Suppressor macrophage treated with lipopolysaccharide for 4 hours (primary cell): ENCODE measurements at places on chromosomes 6 and 20.

- DNase-seq = no peak
Measured at GRCh38 chr6:39904946-39905639, 29.2 kb downstream of the MOCS1 start.

GRCh38 chr6:90202156-90202555 lies 94.5 kb downstream of the BACH2 start:
- DNase-seq = no peak

DNA sequence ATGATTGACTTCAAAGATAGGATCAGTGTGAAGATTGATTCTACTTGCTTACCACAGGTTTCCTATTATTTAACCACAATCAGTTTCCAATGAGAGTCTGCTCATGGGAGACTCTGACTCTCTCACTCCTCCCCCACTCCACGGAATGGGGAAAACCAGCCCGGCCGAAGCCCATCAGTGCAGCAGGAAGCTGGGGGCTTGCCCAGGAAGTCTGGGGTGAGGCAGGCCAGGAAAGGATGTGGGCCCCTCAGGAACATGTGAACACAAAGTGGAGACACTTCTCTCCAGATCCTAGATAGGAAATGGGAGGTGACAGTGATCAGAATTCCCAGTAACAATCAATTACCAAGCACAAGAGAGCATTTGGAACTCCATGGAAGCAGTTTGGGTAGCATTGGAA lies 144.2 kb downstream of the TTLL2 start:
- DNase-seq = no peak

DNA sequence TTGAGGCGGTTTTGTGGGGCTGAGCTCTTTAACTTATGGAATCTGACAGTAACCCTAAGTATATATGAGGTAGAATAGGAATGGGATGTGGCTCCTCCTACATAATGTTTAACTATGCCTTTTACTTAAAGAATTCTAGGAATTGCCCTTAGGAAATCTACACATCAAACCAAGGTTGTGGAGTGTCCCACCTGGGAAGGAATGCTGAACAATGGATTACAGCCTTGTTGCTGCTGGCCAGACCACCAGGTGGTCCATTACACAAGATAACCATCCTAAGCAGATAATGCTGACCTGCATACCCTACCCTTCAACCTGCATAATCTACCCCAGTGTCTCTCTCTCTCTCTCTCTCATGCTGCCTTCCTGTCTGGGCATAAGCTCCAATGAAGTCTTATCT lies 35.0 kb upstream of the SLC22A16 start:
- DNase-seq = no peak

GRCh38 chr20:50681359-50682064 lies 9.8 kb downstream of the RIPOR3 start:
- DNase-seq = no peak

GRCh38 chr6:149319422-149319821 lies 1.9 kb downstream of the TAB2 start:
- peak; percentile 83 for DNase-seq

DNA sequence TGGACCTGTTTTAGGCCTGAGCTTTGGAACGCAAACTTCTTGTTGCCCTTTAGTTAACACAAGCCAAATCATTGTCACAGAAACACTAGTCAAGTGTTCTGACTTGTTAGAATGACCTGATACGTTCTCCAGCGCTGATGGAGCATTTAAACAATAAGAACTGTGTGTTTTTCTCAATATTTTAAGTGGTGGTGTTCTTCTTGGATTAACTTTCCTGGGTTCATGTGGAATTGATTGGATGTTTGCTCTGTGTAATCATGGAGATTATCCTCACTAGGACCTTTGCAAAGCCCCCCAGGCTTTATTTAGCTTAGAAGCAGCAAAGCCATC lies 1.6 kb downstream of the LRRC1 start:
- no peak for DNase-seq

DNA sequence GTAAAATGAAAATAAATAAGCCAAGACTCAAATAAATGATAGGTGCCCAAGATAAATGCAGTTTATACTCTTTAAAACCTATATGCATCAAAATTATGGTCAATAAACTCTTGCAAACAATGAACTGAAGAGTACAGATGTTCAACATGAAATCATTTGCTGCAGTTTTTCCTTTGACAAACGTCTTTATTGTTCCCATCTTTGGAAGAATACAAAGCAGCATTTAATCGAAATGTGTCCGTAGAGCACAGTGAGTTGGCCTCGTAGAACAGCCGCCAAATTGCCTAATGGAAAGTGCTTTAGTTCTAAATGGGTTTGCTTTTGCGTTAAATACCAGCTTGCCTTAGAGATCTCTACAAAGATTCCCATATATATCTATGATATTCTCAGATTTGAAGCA lies 447.4 kb downstream of the PKHD1 start:
- no peak for DNase-seq

- DNase-seq = no peak
Measured at GRCh38 chr20:62365814-62366369, 1.2 kb downstream of the LAMA5 start.

DNA sequence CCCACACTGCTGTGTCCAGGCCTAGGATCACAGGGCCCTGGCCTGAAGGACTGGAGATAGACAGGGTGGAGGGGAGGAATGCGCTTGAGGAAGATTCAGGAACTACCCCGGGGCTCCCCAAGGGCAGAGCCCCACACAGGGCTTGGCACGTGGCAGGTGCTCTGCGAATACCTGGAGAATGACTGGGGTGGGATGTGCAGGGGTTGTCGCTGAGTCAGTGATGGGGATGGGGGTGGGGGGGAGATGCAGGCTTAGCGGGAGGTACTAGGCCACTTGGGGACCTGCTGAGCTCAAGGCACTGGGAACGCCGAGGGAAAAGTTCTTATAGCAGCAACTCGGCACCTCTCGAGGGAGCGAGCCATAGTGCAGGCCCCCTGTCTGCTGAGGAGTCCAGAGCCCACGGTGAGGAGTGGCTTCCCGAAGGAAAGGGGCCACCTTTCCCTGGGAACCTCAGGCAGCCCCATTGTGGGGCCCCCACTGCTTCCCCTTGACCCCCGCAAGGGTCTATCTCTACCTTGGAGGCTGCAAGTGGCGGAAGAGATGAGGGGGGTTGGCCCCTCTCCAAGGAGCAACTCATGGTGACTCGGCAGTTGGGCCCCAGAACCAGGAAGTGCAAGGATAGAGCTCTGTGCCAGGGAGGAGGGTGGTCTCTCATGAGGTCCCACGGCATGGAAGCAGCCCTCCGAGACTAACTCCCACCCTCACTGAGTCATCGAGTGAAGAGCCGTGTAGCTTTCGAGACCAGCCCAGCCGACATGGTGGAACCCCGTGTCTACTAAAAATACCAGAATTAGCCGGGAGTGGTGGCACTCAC lies 33.1 kb downstream of the SRC start:
- peak; percentile 62 for DNase-seq

DNA sequence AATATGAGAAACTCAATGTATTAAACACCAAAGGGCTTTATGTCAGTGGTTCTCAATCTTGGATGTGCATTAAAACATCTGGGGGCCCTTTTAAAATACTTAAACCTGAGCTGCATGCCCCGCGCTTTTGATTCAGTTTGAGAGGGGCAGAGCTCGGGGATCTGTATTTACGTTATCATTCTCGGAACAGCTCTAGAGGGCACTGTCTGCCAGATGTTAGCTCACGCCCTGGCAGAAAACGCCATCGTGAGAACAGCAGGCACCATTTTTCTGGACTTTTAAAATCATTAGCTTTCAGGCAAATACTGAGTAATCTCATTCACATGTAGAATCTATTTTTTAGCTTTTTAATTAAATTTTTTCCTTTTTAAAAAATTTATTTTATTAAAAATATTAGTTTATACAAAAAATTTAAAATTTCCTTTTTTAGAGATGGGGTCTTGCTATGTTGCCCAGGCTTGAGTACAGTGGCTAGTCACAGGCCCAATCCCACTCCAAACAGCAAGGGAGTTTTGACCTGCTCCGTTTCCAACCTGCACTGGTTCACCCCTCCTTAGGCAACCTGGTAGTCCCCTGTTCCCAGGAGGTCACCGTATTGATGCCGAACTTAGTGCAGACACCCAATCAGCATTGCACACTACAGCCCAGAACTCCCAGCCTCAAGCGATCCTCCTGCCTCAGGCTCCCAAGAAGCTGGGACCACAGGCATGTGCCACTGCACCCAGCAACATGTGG lies 30.0 kb upstream of the ZNF133 start:
- DNase-seq = no peak

GRCh38 chr6:110554966-110555460 lies 78.6 kb upstream of the SLC22A16 start:
- no peak for DNase-seq

DNA sequence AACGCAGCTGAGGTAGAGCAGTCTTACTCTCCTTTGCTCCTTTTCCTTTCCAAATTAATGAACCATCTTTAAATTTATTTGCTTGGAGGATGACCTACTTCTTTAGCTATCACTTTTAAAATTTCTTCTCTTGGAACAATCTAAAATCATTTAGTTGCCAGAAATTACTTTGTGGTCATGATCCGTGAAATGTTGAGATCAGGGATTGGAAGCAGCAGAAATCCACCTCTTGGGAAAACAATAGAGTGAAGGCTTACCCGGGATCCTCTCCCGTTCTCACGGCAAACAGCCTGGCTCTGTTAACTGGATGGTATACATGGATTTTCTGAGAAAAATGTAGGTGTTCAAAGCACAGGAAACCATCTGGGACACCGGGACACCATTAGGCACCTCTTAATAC lies 7.7 kb downstream of the AKAP12 start:
- DNase-seq = no peak

DNA sequence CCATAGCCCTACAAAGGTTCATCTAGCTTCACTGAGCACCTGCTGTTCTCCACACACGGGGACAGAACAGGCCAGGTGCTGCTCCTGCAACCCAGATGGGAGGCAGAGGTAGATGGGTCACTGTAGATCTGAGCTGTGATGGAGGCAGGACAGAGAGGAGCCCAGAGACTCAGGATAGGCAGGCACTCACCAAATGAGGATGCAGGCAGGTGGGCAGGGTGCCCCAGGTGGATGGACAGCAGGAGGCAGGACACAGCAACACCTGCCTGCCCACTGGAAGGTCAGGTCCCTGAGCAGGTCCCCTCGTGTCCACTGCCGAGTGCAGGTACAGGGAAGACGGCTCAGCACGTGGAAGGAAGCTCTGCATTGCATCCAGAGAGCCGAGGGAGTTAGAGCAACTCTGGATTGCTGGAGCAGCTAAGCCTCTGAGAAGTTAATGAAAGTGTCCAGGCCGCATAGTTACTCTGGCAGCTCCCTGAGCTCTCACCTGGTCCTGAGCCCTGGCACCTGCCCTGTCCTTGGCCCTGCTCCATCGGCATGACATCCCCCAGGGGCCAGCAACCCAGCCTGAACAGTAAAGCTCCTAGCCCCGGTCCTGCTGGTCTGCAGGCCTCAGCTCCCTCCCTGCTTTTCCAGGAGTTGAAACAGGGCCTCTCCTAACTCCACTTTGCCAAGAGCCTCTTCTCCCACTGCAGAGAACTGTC lies 4.9 kb upstream of the YTHDF1 start:
- no peak for DNase-seq

DNA sequence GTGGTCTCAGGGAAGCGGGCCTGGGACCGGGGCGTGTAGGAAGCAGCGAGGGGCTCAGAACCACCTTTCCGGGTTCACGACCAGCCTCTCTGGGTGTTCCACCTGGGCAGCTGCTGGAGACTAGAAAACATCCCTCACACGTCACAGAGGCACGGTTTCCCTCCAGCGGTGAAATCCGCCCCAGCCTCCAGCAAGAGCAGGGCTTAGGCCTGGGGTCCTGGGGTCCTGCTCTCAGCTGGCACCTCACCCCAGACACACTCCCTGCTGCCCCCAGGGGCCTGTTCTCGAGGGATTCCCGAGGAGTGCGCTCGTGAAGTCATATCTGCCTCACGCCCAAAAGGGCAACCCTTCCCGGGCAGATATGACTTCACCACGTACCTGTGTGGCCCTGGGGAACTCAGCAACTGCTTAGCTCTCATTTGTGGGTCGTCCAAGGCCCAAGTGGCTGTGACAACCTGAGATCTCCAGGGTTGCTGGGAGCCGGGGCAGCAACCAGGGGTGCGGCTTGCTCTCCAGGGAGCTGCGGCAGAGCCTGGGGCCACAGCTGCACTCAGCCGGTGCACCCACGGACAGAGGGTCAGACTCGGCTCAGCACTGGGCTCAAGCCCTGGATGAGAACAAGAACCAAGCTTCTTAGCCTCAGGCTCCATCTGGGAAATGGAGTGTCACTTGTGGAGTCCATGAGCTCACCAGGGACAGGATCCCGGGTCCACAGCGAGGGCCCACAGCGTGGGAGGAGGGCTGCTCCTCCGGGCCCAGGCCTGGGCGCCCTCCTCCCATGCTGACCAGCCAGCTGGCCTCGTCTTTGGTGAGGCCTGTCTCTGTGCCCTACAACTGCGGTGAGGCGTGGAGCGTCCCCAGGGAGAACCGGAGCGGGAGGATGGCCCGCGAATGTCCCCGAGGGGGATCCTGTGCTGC lies 661 bp downstream of the FNDC11 start:
- no peak for DNase-seq

- no peak for DNase-seq
Measured at GRCh38 chr6:128711149-128711548, 171.8 kb upstream of the LAMA2 start.

- DNase-seq = no peak
Measured at GRCh38 chr20:14820771-14821170, 483.4 kb upstream of the FLRT3 start.

GRCh38 chr20:52539891-52540290 lies 348.3 kb upstream of the ZFP64 start:
- DNase-seq = no peak

DNA sequence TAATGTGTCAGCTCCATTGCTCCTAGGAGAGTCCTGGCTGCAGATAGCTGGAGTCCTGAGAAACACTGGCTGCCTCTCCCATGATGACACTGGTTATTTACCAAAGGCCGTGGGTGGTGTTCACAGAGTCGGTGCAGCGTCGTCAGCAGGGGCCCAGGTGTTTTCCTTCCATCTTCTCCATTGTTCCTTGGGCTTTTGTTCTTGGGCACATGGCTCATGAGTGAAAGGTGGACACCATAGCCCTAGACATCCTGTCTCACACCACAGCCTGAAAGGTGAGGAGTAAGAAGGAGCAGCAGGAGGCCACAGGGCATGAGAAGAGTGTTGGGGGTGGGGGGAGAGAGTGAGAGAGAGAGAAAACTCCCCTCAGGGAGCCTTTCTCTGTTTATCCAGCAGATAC lies 9.1 kb downstream of the CST5 start:
- DNase-seq = no peak

DNA sequence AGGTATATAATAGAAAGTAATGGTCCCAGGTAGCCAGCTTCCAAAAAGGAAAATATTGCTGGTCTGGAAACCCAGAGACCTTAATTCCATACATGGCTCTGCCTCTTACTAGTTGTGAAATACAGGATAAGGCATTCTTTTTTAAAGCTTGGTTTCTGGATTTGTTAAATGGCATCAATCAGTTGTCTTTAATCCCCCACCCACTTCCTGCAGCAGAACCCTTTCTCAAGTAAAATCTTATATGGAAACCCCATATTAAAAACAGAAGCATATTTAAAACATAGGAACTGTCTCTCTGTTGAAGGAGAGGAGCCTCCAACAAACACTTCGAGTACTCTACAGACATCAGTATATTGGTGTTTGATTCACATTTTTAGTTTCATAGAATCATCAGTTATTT lies 6.2 kb upstream of the LCA5 start:
- no peak for DNase-seq

GRCh38 chr6:113857556-113858479 lies 673 bp downstream of the MARCKS start:
- DNase-seq = peak; percentile 74
